ENCODE measurements at places on chromosomes 3 and 15.

DNA sequence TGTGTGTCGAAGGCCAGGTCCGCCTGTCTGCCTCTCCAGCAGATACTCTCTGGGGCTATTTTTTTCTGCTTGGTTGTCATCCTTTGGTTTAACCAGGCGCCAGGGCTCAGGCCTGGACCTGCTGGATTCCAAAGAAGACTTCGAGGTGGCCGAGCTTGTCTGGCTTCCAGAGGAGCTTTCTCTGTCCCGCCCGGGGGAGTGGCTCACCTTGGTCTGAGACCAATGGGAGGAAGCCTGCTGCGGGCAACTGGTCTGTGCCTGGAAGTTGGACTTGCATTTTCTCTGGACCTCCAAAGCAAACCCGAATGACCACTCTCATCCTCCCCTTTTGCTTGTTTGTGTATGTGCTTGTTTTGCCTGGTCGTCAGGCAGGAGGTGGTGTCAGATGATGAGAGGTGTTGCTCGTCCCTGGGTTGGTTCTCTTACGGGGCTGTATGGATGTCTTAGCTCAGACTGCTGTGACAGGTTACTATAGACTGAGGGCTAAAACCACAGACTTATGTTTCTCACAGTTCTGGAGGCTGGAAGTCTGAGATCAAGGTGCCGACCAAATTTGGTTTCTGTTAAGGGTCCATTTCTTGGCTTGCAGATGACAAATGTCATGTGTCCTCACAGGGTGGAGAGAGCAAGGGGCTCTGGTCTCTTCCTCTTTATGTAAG is 19.3 kb downstream of the IGF1R start:
- no peak for DNase-seq

DNA sequence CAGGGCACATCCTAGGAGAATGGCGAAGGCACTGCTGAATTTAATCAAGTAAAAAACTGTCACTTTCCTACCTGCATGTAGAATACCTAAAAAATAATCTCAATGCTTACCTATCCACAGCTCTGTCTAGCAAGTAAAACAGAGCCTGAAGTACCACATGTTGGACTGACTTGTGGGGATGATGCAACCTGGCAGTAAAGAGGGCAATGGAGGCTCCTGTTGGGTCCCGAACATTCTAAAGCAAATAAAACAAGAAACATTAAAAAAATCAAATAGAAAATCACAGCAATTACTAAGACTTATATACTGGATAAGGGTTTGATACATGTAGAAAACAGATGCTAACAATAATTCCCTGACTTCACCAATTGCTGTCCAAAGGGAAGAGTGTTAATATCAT is 56.1 kb downstream of the PTPN9 start:
- DNase-seq, result no peak

- no peak for DNase-seq
Observed at GRCh38 chr3:112736805-112737566, 96.0 kb upstream of the CCDC80 start.

GRCh38 chr3:133834621-133835417 is 29.2 kb downstream of the SRPRB start:
- no peak for DNase-seq

GRCh38 chr15:27458345-27459084 is 487.5 kb downstream of the GABRG3 start:
- no peak for DNase-seq

DNA sequence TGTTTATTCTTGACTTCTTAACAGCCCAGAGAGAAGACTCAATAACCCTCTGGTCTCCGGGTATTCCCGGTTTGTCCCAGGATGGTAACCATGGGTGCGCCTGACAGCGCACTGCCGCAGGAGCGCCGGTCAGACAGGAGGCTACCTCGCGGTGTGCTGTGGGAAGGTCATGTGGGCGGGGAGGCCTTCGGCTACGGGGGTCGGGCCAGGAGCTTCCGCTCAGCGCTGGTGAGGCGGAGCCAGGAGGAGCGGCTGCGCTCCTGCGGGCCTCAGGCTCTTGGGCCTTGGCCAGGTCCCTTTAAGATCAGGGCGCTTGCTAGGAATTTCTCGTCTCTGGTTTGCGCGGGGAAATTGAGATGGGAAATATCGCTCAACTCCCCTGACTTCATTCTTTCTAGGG is 182.3 kb upstream of the NDN start:
- peak; percentile 40 for DNase-seq

GRCh38 chr3:157920822-157921700 is 185.2 kb downstream of the SHOX2 start:
- no peak for DNase-seq

DNA sequence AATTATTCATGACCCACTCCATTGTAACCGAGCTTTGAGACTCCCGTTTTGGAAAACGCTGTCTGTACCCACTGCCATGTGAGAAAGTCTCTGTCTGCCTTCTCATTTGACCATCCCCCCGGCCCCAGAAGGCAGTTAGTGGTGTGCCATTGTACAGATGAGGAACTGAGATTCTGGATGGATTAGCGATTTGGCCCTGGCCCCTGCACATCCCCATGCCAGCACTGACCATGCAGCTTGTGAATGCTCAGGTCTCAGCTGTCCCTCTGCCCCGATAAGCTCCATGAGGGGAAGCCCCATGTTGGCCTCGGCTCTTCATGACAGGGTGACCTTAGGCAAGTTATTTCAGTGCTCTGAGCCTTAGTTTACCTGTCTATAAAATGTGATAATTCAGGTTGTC is 153.0 kb upstream of the SMAD3 start:
- DNase-seq, result no peak

- DNase-seq, result no peak
Observed at GRCh38 chr3:38354588-38355330, 8.2 kb downstream of the XYLB start.

DNA sequence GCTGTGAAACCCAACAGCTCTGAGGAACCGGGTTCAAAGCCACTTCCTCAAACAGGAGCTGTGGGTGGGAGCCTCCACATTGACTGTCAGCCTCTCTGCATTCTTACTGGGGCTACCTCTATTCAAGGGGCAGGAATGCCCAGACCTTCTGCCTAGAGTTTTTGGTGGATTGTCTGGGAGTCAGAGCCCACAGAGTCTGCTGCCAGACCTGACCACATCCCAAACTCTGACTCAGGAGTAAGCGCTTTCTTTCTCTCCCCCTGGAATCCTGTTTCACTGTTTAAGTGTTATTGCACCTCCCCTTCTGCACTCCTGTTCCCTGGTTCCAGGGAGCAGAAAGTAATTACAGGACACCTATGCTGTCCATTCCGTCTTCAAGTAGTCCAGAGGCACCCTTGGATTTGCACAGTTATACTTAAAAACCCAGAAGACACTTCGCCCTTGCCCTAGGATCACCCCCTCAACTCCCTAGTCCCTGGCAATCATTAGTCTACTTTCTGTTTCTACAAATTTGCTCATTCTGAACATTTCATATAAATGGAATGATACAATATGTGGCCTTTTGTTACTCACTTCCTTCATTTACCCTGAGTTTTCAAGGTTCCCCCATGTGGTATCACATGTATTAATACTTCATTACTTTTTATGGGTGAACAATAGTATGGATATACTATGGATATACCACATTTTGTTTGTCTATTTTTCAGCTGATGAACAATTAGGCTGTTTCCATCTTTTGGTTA is 37.9 kb upstream of the TJP1 start:
- no peak for DNase-seq

DNA sequence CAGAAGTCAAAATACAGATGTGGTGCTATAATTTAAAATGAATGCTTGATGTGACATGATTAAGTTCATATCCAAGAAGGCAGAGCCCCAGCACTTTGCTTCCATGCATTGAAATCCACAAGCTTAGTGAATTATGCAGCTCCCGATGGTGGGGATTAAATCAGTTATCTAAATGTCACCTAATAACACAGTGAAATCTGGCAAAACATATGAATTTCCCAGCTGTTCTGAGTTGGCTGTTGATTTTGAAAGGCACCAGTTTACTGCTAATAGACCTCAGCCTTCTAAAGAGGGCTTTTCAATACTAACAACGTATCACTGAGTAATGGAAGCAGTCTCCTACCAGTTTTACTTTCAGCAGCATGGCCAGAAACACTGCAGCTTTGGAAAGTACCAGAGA is 19.8 kb upstream of the CRBN start:
- no peak for DNase-seq

- no peak for DNase-seq
Observed at GRCh38 chr3:107861422-107861821, 229.4 kb downstream of the CD47 start.

DNA sequence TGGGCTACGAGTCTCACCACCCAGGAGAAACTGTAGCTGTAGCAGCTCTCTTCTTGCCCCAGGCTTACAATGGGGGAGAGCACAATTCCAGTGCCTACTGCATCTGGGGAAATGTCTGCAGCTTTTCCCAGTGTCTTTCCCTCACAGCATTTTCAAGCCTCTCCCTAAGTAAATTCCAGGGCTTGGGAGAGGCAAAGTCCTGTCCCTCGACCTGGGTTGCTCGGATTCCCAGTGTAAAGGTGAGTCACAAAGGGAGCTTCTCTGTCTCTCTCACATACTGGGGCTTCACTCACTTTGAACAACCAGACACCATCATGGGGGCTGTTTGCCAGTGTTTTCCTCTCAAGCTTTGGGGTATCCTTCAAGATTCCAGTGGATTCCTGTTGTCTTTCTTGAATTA is 689.4 kb upstream of the NAALADL2 start:
- DNase-seq, result no peak

DNA sequence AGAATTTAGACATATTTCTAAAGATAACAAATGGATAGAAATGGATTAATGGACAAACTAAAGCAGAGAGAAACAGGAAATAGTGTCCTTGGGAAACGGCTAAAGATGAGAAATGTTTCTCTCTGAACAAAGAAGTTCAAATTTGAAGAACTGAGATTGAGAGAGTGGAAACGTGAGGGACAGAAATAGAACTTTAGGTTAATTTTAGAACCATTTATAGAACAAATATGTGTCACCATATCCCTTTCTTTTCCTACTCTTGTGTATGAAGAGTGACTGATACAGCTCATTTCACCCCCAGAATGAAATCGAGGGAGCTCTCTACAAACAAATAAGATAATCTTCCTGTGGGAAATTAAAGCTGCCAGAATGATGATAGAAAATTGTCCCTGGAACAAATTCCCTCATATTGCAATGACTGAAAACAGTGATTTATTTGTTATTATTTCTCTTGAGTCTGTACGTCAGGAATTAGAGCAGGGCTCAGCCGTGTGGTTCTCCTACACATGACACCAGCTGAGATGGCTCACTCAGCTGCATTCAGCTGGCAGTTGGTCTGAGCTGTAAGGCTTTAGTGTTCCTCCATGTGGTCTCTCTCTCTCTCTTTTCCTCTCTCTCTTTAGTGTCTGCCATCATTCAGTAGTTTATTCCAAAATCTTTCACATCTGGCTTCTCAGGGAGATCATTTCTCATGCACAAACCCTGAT is 46.6 kb upstream of the ARPP21 start:
- DNase-seq, result no peak

- no peak for DNase-seq
Observed at GRCh38 chr3:4426782-4427344, 40.2 kb downstream of the SUMF1 start.

GRCh38 chr15:58551764-58552504 is 120.1 kb downstream of the LIPC start:
- no peak for DNase-seq

- no peak for DNase-seq
Observed at GRCh38 chr3:138406606-138407005, 27.8 kb upstream of the ESYT3 start.

GRCh38 chr3:97810779-97811390 is 10.9 kb upstream of the CRYBG3 start:
- DNase-seq, result no peak

GRCh38 chr3:196611761-196612483 is 27.6 kb upstream of the NRROS start:
- no peak for DNase-seq

GRCh38 chr3:34106879-34107278 is 308.4 kb downstream of the PDCD6IP start:
- peak; percentile 44 for DNase-seq

- no peak for DNase-seq
Observed at GRCh38 chr15:73631915-73632669, 1.1 kb downstream of the NPTN start.

- no peak for DNase-seq
Observed at GRCh38 chr3:73422571-73422970, 202.2 kb downstream of the PDZRN3 start.

DNA sequence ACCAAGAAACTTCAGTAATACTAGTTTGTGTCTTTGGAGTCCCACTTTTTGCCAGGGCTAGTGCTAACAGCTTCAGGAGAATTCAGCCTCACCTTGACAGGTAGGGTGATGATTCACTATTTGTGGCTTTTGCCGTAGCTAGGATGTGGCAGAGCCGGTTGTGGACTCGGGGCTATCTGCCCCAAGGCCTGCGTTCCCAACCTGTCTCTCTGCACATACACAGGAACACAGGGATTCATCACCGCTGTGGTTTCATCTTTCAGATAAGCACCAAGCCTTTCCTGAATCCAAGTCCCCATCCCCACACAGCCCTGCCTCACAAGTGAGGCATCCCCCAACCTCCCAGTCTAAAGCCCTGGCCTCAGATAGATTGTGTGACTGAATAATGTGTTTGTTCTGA is 45.2 kb upstream of the POLG start:
- no peak for DNase-seq

GRCh38 chr15:34732430-34732829 is 22.4 kb downstream of the GJD2 start:
- no peak for DNase-seq

- no peak for DNase-seq
Observed at GRCh38 chr3:5980475-5980874, 793.0 kb downstream of the EDEM1 start.

- no peak for DNase-seq
Observed at GRCh38 chr15:59616379-59616778, 4.8 kb downstream of the GCNT3 start.

- no peak for DNase-seq
Observed at GRCh38 chr3:152213203-152213602, 55.5 kb upstream of the MBNL1 start.

- DNase-seq, result no peak
Observed at GRCh38 chr3:197023241-197023997, 6.2 kb downstream of the MELTF start.

- no peak for DNase-seq
Observed at GRCh38 chr3:78858910-78859309, 908.9 kb downstream of the ROBO1 start.

GRCh38 chr3:45258317-45258716 is 32.2 kb upstream of the TMEM158 start:
- no peak for DNase-seq

DNA sequence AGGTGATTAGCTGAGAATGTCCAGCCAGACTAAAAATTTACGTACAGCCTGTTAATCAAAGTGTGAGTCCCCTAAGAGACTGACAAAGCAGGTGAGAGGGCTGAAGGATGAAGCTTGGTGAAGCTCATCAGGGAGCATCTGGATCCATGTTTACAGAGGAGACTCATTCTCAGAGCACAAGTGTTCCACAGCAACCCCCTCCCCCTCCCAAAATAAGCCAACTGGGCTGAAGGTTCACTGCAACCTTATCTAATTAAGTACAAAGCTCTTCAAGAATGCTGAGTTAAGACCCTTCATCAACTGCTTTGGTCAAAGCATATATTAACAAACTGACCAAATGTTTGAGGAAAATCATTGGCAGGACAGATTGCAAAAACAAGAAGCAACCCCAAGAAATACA is 262.6 kb upstream of the ZNF385D start:
- no peak for DNase-seq

GRCh38 chr3:177887475-177887874 is 648.8 kb upstream of the KCNMB2 start:
- DNase-seq, result no peak

GRCh38 chr15:75033809-75034208 is 10.4 kb downstream of the PPCDC start:
- no peak for DNase-seq

All from progenitor cell of endocrine pancreas (in vitro differentiated cells).